ENCODE measurements at places on chromosomes 4 and X.
A peak's percentile ranks its signal among the peaks of the same experiment; 100 is the strongest.

DNA sequence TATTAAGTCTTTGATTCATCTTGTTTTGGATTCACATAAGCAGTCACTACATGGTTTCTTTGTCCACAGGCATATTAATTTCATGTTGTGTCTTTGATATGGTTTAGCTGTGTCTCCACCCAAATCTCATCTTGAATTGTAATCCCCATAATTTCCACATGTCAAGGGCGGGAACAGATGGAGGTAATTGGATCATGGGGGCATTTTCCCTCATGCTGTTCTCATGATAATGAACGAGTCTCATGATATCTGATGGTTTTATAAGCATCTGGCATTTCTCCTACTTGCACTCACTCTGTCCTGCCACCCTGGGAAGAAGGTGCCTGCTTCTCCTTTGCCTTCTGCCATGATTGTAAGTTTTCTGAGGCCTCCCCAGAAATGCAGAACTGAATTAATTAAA, 1811.2 kb upstream of the PCDH10 start:
- DNase-seq: no peak

DNA sequence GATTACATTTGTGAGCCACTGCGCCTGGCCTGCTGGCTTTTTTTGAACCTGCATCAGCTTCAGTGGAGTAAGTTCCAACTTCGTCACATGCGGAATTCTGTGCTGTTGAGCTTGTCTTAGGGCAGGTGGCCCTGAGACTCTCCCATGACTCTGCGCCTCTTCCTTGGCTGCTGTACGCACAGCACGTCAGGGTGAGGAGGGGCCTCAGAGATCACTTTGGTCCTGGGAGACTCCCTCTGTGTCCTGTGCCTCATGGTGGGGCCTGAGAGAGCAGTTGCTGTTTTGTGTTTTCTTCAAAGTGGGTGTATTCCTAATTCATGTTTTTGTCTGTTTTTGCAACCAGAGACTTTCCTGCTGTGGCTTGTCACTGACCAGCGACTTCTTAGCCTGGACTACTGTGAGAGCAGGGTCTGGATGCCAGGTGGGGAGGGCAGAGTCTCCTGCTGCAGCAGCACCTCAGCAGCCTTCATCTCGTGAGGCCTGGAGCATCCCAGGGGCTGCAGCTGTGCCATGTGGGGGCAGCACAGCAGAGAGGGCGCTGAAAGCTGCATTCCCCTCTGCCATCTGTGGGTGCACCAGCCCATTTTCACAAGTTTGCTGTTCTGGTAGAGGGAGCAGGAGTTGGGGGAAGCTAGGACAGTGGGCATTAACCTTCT, 107.8 kb downstream of the TNIP2 start:
- DNase-seq: no peak

GRCh38 chr4:159077702-159078495, 25.0 kb upstream of the RAPGEF2 start:
- no peak for DNase-seq

DNA sequence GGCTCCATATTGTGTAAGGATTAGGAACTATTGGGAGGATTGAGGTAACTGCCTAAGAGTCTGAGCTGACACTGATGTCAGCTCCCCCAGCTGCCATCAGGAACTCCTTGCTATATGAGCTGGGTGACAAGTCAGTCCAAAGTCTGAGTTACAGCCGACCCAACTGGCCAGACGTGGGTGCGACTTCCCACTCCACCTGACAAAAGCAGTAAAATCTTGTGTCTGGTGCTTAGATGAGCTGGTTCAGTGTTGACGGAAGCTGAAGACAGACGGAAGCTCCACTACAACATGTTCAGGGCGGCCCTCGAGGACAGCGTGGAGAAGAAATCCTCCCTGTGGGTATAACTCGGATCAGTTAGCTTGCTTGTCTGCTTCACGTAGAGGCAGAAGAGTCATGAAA, 22.8 kb upstream of the NAT8L start:
- DNase-seq: no peak

- DNase-seq: no peak
Observed at GRCh38 chr4:83961575-83961974, 425.7 kb downstream of the GPAT3 start.

GRCh38 chrX:17919896-17920446, 58.9 kb upstream of the RAI2 start:
- DNase-seq: no peak

DNA sequence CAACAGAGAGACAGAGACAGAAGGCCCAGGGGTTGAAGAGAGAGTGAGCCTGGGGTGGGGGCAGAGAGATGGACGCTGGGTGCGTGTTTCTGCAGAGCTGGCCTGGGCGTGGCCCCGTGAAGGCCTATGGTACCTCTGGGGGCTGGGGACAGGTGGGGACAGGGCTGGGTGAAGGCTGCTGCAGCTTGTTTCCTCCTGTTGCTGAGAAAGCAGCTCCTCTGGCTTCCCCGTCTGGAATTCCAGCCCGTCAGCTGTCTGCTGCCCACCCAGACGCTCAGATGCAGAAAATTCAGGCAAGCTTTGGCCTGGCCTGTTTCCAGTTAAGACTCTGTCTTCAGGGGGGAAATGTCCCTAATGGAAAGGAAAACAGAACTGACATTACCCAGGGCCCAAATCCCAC, 76.8 kb upstream of the PSAPL1 start:
- no peak for DNase-seq

GRCh38 chr4:15654593-15655222, 449 bp downstream of the FBXL5 start:
- peak; percentile 44 for DNase-seq

- no peak for DNase-seq
Observed at GRCh38 chr4:37533286-37534033, 152.7 kb downstream of the RELL1 start.

GRCh38 chr4:139875411-139875825, 209.8 kb downstream of the MGST2 start:
- DNase-seq: no peak

GRCh38 chr4:145320294-145320693, 139.9 kb upstream of the OTUD4 start:
- DNase-seq: no peak

GRCh38 chr4:42955746-42956505, 63.4 kb downstream of the GRXCR1 start:
- no peak for DNase-seq

GRCh38 chrX:134254511-134254910, 17.5 kb downstream of the CCDC160 start:
- no peak for DNase-seq

- no peak for DNase-seq
Observed at GRCh38 chr4:164997324-164997723, 19.9 kb upstream of the TRIM61 start.

- DNase-seq: no peak
Observed at GRCh38 chr4:151611960-151612359, 148.8 kb downstream of the GATB start.

DNA sequence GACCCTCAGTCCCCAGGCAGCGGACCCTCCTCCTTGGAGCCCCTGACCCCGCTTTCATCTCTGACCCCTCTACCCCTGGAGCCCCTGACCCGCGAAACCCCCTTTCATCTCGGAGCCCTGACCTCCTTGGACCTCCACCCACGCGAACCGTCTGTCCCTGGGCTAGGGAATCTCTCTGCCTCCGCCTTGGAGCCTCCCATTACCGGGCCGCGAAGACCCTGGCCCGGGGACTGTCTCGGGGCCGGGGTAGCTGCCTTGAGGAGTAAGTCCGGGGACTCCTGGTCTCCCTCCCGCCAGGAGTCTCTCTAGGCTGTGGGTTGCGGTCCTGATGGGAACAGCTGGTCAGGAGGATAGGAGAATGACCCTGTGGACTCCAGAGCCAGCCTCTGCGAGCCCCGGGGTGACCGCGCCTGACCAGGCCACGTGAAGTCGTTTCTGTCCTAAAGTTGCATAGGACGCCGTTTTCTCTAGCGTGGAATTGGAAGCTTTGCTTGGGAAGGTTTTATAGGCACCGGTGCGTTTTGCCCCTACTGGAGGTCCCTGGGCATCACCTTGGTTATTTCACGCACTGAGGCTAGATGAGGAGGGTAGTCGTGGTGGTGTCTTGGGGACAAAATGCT, 824 bp downstream of the TBC1D14 start:
- DNase-seq: no peak

GRCh38 chr4:156615066-156615531, 356.5 kb downstream of the PDGFC start:
- DNase-seq: no peak

GRCh38 chrX:9566150-9566621, 101.3 kb downstream of the TBL1X start:
- peak; percentile 8 for DNase-seq

- DNase-seq: no peak
Observed at GRCh38 chrX:1516596-1517104, 20.3 kb downstream of the P2RY8 start.

DNA sequence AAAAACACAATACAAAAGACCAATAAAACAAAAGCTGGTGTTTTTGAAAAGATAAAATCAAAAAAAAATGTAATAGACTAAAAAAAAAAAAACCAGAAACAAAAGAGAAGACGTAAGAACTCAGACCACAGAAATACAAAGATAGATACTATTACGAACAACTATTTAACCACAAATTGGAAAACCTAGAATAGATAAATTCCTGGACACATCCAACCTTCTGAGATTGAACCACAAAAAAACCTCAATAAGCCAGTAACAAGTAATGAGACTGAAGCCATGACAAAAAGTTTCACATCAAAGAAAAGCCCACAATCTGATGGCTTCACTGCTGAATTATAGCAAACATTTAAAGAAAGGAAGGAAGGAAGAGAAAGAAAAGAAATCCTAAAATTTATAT, 16.2 kb downstream of the RCHY1 start:
- DNase-seq: no peak

GRCh38 chrX:10350221-10350620, 193.4 kb downstream of the CLCN4 start:
- no peak for DNase-seq

GRCh38 chrX:155027509-155028066, 944 bp downstream of the FUNDC2 start:
- no peak for DNase-seq

DNA sequence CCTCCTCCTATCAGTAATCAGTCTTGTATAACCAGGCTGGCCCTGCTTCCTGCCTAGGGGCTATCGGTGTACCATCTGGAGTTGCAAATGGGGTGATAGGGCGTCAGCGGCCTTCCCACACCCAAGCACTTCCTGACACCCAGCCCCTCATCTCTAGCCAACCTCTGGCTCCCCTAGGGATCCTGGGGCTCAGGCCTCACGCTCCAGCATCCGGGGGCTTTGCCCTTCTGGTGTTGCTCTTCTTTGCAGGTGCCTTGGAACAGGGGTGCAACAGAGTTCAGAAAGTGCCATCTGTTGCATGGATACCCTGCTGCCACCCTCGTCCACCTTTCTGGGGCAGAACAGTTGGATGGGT, 4.1 kb downstream of the IL9R start:
- no peak for DNase-seq

GRCh38 chrX:19094654-19095053, 27.6 kb downstream of the ADGRG2 start:
- no peak for DNase-seq

- no peak for DNase-seq
Observed at GRCh38 chr4:151678048-151678872, 82.5 kb downstream of the GATB start.

DNA sequence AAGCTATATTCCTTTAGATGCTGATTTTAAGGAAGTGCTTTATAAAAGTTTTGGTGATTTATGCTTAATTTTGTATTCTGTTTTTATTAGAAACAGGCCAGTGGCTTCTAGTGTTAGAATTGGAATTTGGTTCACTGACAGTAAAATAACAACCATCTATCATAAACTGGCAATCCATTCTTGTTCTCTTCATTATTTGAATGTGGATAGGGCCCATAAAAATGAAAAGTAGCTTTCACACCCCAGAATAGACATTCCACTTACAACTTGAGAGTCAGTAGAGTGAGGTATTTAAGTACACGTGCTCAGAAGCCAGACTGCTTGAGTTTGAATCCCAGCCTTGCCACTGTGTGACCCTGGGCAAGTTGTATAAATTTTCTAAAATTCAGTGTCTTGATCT, 232.4 kb upstream of the CTSO start:
- DNase-seq: no peak

DNA sequence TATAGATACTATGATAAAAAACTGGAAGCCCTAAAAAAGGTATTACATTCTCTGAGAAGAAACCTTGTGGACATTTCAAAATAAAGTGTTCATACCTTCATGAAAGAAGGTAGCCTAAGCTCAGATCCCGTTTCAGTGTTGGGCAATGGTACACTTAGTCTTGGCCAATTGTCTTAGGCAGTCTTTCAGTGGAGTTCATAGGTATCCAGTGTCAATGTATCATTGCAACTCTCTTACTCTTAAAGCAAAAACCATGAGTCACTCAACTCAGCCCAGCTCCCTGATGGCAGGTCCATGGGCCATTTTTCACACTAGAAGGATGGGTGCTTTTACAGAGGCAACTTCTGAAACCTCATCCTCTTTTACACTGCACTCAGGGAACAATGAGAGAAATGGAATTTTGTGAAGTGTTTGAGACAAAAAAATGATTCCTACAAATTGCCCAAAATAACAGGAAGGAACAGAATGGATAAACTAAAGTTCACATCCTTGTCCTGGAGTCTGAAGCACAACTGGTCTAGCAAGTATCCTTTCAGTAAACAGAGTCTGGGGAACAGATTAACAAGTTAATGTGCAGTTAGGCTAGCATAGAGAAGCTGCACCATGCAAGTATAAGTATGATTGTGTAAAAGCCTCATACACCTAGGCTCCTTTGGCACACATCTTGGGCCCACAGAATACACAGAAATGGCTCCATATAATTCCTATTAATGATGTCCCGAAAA, 7.0 kb upstream of the ZNF827 start:
- DNase-seq: no peak

DNA sequence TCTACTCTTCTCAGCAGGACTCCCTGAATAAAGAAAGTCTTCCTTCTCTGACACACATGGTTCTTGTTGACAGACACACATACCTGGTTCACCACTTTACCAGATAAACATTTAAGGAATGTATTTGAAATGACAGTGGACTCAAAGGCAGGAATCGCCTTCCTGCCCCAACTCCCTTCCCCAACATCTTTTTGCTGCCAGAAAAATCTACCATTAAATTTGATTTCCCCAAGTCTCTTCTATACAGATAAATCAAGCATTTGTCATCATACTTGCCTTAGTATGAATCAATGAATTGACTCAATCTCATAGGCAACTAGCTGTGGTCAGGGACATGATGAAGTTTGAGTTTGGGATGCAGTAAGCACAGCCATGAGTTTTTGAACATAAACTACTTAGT, 23.3 kb upstream of the ANXA5 start:
- no peak for DNase-seq

GRCh38 chr4:18138076-18138665, 116.6 kb upstream of the LCORL start:
- DNase-seq: no peak

Data from activated naive CD4-positive, alpha-beta T cell treated with Interleukin-2 at 50 U/mL for 16 hours (primary cell).